Stimulated activated naive CD4-positive, alpha-beta T cell treated with Interleukin-2 at 50 U/mL for 16 hours (primary cell): ENCODE measurements at places on chromosomes 6 and 20.

- DNase-seq: no peak
Observed at GRCh38 chr20:61661583-61661982, 404.1 kb downstream of the TAF4 start.

DNA sequence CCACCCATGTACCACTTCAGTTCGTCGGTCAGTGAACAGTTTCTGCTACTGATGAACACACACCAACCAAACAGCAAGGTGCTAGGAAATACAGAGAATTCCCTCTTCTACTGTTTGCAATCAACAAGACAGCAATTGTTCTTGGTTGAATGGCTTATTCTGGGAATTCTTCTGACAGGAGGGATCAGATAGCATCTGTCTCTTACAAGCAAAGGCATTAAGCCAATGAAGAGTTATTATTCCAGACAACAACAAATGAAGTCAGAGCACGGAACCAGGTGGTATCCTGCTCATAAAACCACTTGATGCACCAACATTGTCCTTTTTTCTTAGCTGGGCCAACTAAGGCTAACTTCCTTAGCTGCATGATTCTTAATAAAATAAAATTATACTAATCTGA, 37.8 kb downstream of the PTPRK start:
- DNase-seq: no peak

- no peak for DNase-seq
Observed at GRCh38 chr20:32344835-32345506, 13.2 kb upstream of the ASXL1 start.

GRCh38 chr6:56244089-56244488, 3.3 kb downstream of the COL21A1 start:
- no peak for DNase-seq

- DNase-seq: peak; percentile 93
Observed at GRCh38 chr6:43053545-43054205, at the start of gene CUL7. Gene CUL7, minus strand, starts transcription at chr6:43053851. Its CDS starts 1,063 bp downstream, at chr6:43052788.
